Ovary (tissue), 10 donors: ENCODE measurements at places on chromosomes 2 and 18.
A peak's percentile ranks its signal among the peaks of the same experiment; 100 is the strongest.

DNA sequence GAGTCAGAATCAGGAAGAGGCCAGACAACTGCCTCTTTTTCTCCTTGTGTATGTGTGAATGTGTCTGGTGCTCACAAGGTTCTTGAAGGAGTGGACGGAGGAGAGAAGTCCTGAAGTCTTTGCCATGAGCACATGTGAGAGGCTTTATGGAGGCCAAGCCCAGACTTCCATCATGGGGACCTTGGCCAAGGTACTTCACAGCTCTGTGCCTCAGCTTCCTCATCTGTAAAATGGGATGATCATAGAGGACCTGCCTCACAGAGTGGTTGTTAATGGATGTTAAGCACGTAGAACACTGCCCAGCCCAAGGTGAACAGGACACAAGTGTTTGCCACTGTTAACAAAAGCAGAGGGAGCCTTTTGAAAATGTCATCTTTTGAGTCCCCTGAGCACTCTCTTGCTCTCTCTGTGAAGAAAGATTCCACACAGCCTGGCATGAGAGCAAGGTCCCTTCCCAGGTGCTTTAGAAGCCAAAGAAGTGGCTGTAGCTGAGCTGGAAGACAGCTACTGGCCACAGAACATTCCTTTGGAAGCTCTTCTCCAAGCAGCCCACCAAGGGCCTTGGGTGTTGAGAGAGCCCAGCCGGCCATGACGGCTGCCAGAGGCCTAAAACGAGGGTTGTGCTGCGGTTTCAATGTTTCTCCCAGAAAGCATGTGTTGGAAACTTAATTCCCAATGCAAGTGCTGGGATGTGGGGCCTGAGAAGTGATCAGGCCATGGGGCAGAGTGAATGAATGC is 41.8 kb upstream of the ASPRV1 start:
- no peak for DNase-seq
- H3K36me3 ChIP-seq, result no peaks in the 10 kb centered on the region
- no peaks in the 10 kb centered on the region for H3K4me1 ChIP-seq
- no peak overlapping the region for H3K27ac ChIP-seq
- no peaks in the 10 kb centered on the region for H3K27me3 ChIP-seq
- no peak overlapping the region for H3K4me3 ChIP-seq

DNA sequence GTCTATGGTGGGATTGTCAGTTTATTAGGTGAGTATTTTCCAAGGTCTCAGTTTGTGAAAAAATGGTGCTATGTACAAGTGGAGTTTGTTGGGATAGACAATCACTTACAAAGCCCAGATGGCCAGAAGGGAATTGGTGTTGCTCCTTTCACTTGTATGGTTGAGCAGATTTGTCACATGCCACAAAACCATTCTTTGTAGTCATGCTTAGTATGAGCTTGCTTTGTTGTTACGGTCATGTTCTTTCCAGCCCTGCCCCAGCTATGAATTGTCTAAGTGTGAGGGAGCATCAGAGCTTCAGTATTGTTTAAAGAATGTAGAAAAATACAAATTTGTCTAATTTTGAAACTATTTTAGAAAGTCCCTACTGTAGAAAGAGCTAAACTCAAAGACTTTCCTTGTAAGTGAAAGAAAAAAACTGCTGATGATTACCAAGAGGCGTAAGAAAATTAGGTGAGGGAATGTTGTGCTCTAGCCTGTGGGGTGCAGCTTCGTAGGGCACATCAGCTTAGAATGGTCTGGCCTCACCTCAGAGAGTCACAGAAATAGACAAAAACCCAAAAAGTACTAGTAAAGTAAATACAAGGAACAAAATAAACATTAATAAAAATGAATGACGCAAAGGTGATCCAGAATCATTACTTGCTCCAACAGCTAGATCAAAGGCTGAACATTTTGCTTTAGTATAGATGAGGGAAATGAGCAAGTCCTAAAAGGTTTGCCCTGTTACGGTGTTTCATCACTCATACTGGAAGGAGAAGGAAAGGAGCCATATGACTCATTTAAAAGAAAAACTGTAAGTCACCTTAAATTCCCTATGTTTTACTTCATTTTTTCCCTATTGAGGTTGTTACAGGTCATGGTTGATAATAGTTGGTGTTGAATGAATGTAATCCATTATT is 9.2 kb downstream of the TGIF1 start:
- no peak overlapping the region for H3K27ac ChIP-seq
- H3K36me3 ChIP-seq, result no peaks in the 10 kb centered on the region
- H3K27me3 ChIP-seq, result no peaks in the 10 kb centered on the region
- H3K4me1 ChIP-seq, result no peaks in the 10 kb centered on the region
- no peak for DNase-seq

DNA sequence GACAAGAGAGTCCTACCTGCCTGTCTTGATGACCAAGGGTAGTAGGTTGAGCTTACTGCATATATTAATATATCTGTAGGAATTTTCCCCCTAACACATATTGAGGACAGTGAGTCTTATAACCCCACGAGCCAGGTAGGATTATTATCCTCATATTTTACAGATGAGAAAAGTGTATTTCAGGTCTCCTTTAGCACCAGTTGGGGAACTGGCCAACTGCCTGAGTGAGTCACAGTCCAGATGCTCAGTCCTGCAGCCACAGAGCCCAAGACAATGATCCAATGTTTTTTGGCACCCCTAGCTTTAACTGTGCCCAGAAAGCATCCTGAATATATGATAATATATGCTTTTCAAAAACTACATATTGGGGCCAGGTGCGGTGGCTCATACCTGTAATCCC is 30.8 kb upstream of the GLS start:
- H3K36me3 ChIP-seq, result no peaks in the 10 kb centered on the region
- no peaks in the 10 kb centered on the region for H3K27me3 ChIP-seq
- no peak overlapping the region for H3K4me3 ChIP-seq
- no peak overlapping the region for H3K27ac ChIP-seq

DNA sequence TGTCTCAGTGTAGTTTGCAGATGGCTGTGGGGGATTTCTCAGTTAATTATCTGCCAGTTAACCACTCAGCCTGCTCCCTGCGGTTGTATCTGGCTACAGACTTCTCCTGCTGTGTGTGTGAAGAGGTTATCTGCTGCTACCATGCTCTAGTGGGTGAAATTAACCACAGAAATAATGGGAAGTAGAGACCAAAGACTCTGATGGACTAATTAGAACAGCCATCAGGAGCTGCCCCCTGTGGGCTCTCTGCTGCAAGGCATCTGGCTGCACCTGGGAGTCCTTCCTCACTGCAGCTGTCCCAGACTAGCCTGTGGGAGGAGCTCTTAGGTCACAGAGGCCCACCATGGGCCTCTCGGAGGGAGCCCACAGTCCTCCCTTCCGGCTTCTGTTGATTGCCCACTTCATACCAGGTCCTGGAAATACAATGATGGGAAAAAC is 66.6 kb downstream of the CTIF start:
- DNase-seq, result no peak
- H3K27me3 ChIP-seq, result no peaks in the 10 kb centered on the region
- no peaks in the 10 kb centered on the region for H3K36me3 ChIP-seq
- H3K4me3 ChIP-seq, result no peak overlapping the region
- H3K27ac ChIP-seq, result no peak overlapping the region

GRCh38 chr18:76394780-76395476 is 100.1 kb downstream of the ZNF516 start:
- no peak overlapping the region for H3K27ac ChIP-seq
- no peak overlapping the region for H3K4me3 ChIP-seq
- DNase-seq, result no peak

DNA sequence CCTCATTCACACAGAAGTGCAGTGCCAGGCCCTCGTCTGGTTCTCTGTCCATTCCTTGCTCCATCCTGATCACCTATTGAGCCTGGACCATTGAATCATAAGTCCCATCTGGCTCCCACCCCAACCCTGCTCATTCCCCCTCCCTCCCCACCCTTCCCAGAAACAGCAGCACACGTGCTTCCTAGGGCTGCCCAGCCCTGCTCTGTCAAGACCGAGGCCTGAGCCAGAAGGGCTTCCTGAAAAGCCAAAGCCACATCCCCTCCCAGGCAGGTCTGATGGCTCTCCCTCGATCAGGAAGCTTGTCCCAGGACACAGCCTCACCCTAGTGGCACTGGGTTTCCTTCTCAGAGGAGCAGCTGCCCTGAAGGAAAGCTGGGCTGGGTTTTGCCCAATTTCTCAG is 79.8 kb upstream of the FZD7 start:
- peaks cover 2% of the 10 kb centered on the region for H3K4me1 ChIP-seq
- H3K27ac ChIP-seq, result no peak overlapping the region
- H3K4me3 ChIP-seq, result no peak overlapping the region
- H3K27me3 ChIP-seq, result no peaks in the 10 kb centered on the region
- no peak for DNase-seq

GRCh38 chr2:89850881-89851582 is 1159.6 kb downstream of the RPIA start:
- H3K27ac ChIP-seq, result no peak overlapping the region
- no peaks in the 10 kb centered on the region for H3K4me1 ChIP-seq
- no peaks in the 10 kb centered on the region for H3K27me3 ChIP-seq
- no peaks in the 10 kb centered on the region for H3K36me3 ChIP-seq
- DNase-seq, result no peak

DNA sequence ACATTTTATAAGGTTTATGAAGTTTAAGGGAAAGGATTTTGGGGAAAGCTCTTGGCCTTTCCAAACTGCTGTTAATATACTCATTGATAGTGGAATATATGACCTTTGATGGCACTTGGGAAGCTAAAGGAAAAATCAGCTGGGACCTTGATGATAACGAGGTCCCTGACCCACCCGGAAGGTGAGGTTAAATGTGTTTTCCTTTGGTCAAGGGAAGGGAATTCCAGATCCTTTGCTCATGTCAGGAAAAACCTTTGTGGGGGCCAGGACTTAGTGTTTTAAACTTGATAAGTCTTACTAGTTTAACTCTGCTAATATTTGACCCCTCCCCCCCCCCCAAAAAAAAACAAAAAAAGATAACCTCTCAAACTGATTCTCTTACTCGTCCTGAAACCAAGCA is 50.7 kb downstream of the CRIM1 start:
- H3K36me3 ChIP-seq, result no peaks in the 10 kb centered on the region
- DNase-seq, result no peak
- H3K27ac ChIP-seq, result no peak overlapping the region
- H3K27me3 ChIP-seq, result no peaks in the 10 kb centered on the region
- peaks cover 6% of the 10 kb centered on the region for H3K4me1 ChIP-seq

DNA sequence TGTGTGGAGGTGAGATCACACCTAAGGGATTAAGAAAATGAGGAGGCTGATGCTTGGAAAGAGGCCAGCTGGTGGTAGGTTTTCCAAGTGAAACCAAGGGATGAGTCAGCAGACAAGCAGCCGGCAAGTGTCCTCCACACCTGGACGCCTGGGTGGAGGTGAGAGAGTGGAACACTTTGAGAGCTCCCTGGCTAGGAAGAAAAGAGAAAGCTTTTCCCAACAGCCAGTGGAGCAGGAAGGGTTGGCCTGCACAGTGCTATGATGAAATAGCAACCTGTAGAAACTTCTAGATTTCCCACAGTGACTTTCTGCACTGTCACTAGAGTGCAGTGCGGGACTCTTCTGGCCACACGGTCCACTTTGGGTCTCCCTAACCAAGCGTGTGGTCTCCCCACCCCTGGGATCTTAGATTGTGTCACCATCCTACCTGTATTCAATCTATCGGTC is 19.6 kb upstream of the IL37 start:
- no peaks in the 10 kb centered on the region for H3K4me1 ChIP-seq
- H3K27ac ChIP-seq, result no peak overlapping the region
- no peaks in the 10 kb centered on the region for H3K36me3 ChIP-seq
- no peak for DNase-seq
- H3K4me3 ChIP-seq, result no peak overlapping the region

DNA sequence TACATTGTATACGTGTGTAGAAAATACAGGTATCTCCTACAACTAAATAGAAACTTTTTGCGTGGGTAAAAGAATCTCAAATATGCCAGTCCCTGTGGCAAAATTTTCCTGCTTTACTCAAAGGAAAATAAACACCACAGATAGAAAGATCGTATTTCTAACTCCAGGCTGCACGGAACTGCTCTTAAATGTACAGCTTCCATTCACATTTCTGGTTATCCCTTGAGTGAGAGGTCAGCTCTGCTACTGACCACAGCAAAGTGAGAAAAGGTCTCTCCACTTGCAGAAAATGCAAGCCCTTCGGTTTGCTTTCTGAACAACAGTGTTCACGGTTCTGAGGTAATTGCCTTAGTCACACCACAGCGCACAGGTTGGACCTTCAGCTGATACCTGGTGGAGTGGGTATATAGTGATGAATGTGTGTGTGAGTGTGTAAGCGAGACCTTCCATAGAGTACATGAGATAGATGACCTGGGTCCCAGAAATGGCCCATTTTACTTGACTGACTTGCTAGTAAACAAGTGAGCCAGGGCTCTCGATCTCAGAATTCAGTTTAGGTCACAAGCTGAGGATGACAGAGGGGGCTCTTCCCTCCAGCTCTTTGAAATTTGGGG is 52.1 kb downstream of the ALPK2 start:
- no peaks in the 10 kb centered on the region for H3K27me3 ChIP-seq
- no peak overlapping the region for H3K27ac ChIP-seq
- no peaks in the 10 kb centered on the region for H3K4me1 ChIP-seq
- no peak for DNase-seq

- H3K4me1 ChIP-seq, result no peaks in the 10 kb centered on the region
- H3K36me3 ChIP-seq, result no peaks in the 10 kb centered on the region
- no peak overlapping the region for H3K27ac ChIP-seq
- no peak for DNase-seq
- no peak overlapping the region for H3K4me3 ChIP-seq
- H3K27me3 ChIP-seq, result no peaks in the 10 kb centered on the region
These were observed 4.2 kb upstream of the GRB14 start for GRCh38 chr2:164625378-164625971.

GRCh38 chr2:195536906-195537305 is 120.1 kb upstream of the SLC39A10 start:
- H3K4me3 ChIP-seq, result no peak overlapping the region
- no peaks in the 10 kb centered on the region for H3K27me3 ChIP-seq
- no peaks in the 10 kb centered on the region for H3K4me1 ChIP-seq
- no peak overlapping the region for H3K27ac ChIP-seq
- DNase-seq, result no peak

DNA sequence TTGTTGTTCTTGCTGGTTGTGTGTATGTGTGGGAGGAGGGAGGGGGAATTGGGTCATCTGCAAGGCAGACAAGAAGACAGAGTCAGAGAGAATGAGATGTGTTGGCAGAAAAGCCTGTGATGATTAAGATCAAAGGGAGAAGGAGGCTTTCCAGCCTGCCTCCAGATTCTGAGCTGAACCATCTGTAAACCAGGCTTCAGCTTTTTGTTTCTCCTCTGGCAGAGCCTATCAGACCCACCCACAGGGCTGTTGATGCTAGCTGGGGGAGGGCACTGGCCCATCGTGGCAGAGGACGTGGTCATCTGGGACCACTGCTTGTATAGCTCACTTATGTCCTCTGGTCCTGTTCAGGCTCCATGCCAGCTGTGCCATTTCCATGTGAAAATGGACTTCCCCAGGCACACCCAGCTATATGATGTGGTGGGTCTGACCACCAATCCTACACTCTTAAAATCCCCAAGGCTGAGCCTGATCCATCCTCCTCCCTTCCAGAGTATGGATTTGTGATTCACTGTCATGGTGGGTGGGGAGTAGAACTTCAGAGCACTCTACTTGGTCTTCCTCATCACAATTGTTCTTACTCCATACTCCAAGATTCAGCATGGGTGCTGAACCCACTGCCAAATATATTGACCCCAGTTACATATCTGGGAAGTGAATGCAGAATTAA is 27.8 kb upstream of the COL6A3 start:
- H3K4me3 ChIP-seq, result no peak overlapping the region
- peak overlapping the region; percentile 45 for H3K27ac ChIP-seq
- H3K4me1 ChIP-seq, result peaks cover 2% of the 10 kb centered on the region
- DNase-seq, result peak; percentile 52

GRCh38 chr2:37781028-37781427 is 109.6 kb upstream of the CDC42EP3 start:
- no peaks in the 10 kb centered on the region for H3K27me3 ChIP-seq
- H3K27ac ChIP-seq, result no peak overlapping the region
- no peaks in the 10 kb centered on the region for H3K36me3 ChIP-seq
- no peak overlapping the region for H3K4me3 ChIP-seq
- H3K4me1 ChIP-seq, result peaks cover 4% of the 10 kb centered on the region
